ENCODE measurements at places on chromosomes 7 and 10. TPM values are rescaled to one million over a fixed set of nuclear protein-coding genes. Genes with fewer than 3 reads are reported as not detected.

- no peak overlapping the region for H3K4me3 ChIP-seq
- DNase-seq, result no peak
- no peaks in the 10 kb centered on the region for H3K27me3 ChIP-seq
- H3K27ac ChIP-seq, result no peak overlapping the region
- no peaks in the 10 kb centered on the region for H3K4me1 ChIP-seq
Observed at GRCh38 chr7:4260867-4261600, 421.1 kb upstream of the FOXK1 start.

DNA sequence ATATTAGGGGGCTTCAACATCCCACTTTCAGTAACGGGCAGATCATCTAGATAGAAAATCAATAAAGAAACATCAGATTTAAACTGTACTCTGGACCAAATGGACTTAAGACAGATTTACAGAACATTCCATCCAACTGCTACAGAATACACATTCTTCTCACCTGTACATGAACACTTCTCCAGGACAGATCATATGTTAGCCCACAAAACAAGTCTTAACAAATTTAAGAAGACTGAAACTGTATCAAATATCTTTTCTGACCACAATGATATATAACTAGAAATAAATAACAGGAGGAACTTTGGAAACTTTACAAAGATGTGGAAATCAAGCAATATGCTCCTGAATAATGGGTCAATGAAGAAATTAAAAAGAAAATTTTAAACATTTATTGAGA, 86.7 kb downstream of the MICU1 start:
- no peaks in the 10 kb centered on the region for H3K27me3 ChIP-seq
- H3K4me3 ChIP-seq, result no peak overlapping the region
- H3K36me3 ChIP-seq, result peaks cover 9% of the 10 kb centered on the region
- no peak for DNase-seq

GRCh38 chr7:47685712-47686376, 103.9 kb upstream of the TNS3 start:
- no peak for DNase-seq
- H3K27me3 ChIP-seq, result no peaks in the 10 kb centered on the region
- H3K36me3 ChIP-seq, result no peaks in the 10 kb centered on the region
- H3K4me1 ChIP-seq, result no peaks in the 10 kb centered on the region
- H3K4me3 ChIP-seq, result no peak overlapping the region
- no peak overlapping the region for H3K27ac ChIP-seq

The GATA3 gene
- 0.49 TPM for total RNA-seq

DNA sequence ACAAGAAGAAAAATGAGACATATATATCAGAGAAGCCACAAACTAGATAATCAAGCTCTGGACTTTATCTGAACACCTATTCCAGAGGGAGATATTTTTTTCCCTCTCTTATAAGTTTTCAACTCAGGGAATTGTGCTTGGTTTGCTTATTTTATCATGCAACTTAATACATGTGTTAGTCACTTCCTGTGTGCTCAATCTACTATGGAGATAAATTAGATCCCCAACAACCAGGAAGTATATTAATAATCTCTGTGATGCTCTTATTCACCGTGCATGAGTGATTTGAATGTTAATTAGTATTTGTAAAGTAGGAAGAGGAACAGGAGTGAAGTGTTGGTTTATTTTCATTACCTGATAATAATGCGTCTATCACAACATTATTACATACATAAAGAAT, 38.8 kb upstream of the ZNF365 start:
- no peak overlapping the region for H3K4me3 ChIP-seq
- H3K4me1 ChIP-seq, result peaks cover 34% of the 10 kb centered on the region
- H3K27me3 ChIP-seq, result no peaks in the 10 kb centered on the region
- H3K27ac ChIP-seq, result no peak overlapping the region
- H3K36me3 ChIP-seq, result no peaks in the 10 kb centered on the region
